ENCODE measurements at places on chromosomes 4 and X.

DNA sequence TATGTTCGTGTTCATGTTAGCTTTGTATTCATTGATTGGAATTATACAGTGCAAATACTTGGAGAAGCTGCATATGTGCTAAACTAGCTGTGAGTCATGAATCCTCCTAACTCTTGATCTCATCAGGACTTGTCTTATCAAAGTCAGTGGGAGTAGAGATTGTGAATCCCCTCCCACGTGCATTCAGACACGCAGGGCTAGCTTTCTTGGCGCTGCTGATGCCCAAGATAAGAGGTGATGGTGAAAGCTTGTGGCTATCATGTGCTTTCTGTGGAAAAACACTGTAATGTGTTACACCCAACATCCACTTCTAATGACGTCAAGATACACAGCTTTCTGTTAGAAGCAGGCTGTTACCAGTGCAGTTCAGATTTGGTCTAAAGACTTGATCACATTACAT lies 348.7 kb upstream of the HAND2 start:
- DNase-seq: no peak

- DNase-seq: no peak
These were observed 287.7 kb downstream of the PCDH7 start for GRCh38 chr4:31007858-31008257.

DNA sequence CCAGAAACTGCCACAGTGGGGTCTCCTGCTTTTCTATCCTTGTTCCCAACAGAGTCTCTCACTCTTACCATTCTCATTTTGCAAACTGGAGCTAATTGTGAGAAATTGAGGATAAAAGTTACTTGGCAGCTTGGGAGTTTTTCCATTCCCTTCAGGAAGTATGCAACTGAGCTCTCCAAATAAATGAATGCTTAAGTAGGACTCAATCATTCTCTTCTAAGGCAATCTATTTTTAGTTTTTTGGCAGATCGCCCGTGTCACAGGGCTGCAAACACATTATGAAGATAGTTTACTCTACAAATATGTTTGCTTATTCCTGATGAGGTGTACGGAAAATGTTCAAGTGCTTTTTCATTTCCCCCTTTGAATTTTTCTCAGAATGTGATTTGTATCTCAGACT lies 5.3 kb downstream of the ASB11 start:
- no peak for DNase-seq

DNA sequence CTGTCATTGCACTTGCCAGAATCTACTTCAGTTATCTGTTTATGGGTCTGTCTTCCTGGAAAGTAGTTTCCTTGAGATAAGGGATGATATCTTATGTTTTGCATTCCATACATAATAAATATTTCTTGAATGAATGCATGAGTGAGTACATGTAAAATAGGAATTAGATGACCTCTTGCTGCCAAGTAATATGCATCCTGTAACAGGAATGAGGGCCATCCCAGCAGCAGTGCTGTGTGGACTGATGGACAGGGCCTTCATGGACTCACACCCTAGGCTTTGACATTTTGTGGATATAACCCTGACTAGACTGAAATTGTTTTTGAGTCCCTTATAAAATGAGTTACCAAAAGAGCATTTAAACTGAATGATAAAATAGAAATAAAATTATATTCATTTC lies 77.2 kb upstream of the NEIL3 start:
- DNase-seq: no peak
